ENCODE measurements at places on chromosomes 4 and X. TPM values are rescaled to one million over a fixed set of nuclear protein-coding genes. Genes with fewer than 3 reads are reported as not detected.
A peak's percentile ranks its signal among the peaks of the same experiment; 100 is the strongest.

AADAT gene
- total RNA-seq, result 20.1 TPM

- DNase-seq, result no peak
These were observed 79.1 kb upstream of the TFDP3 start for GRCh38 chrX:133297284-133297683.

GRCh38 chr4:152408514-152409327 lies 127.2 kb downstream of the FBXW7 start:
- no peak for DNase-seq

- DNase-seq, result peak; percentile 33
These were observed 155.5 kb upstream of the PRDX4 start for GRCh38 chrX:23511793-23512192.

DNA sequence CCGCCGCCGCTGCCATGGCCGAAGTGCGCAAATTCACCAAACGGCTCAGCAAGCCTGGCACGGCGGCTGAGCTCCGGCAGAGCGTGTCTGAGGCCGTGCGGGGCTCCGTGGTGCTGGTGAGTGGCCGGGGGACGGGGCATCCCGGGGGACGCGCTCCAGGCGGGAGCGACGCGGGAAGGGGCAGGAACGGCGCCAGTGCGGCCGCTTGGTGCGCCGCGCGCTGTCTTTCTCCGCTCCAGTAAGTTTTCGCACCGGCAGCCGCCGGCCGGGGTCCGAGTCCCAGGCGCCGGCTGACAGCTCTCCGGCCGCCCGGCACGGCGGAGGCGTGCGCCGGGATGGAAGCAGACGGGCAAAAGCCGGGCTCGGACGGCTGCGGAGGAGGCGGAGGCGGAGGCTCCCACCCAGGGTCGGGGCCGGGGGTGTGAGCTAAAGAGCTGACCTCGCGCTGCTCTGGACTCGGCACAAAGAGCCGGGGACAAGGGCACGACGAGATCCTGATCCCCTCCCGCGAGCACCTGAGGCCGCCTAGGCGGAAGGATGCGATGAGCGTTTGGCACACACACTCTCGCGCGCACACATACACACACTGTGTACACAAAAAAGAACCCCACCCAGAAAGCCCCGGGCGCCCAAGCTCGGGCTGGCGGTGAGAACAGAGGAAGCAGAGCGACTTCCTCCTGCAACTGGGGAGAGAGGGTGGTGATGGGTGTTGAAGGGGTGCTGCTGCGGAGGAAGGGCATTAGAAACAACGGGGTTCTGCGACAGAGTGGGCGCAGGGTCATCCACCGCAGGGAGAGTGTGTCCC lies 545 bp downstream of the DOCK11 start:
- DNase-seq, result no peak

CTAG1A gene
- total RNA-seq, result not detected

CHIC1 gene
- total RNA-seq, result 19.5 TPM

PDGFRA gene
- 70.6 TPM for total RNA-seq

GRCh38 chr4:38683276-38683675 lies 19.3 kb downstream of the KLF3 start:
- no peak for DNase-seq

GRCh38 chr4:38710053-38710452 lies 46.1 kb downstream of the KLF3 start:
- no peak for DNase-seq

OCIAD2 gene
- 19.9 TPM for total RNA-seq

TEX13C gene
- total RNA-seq, result not detected

BGN gene
- 7.9 TPM for total RNA-seq

- DNase-seq, result no peak
These were observed 362.2 kb downstream of the PDGFC start for GRCh38 chr4:156609421-156609820.

DKK2 gene
- 3.9 TPM for total RNA-seq

CFI gene
- 5.7 TPM for total RNA-seq

Data from cerebellum (tissue), 4 donors.